ENCODE measurements at places on chromosomes 1 and 21. TPM values are rescaled to one million over a fixed set of nuclear protein-coding genes. Genes with fewer than 3 reads are reported as not detected.

DNA sequence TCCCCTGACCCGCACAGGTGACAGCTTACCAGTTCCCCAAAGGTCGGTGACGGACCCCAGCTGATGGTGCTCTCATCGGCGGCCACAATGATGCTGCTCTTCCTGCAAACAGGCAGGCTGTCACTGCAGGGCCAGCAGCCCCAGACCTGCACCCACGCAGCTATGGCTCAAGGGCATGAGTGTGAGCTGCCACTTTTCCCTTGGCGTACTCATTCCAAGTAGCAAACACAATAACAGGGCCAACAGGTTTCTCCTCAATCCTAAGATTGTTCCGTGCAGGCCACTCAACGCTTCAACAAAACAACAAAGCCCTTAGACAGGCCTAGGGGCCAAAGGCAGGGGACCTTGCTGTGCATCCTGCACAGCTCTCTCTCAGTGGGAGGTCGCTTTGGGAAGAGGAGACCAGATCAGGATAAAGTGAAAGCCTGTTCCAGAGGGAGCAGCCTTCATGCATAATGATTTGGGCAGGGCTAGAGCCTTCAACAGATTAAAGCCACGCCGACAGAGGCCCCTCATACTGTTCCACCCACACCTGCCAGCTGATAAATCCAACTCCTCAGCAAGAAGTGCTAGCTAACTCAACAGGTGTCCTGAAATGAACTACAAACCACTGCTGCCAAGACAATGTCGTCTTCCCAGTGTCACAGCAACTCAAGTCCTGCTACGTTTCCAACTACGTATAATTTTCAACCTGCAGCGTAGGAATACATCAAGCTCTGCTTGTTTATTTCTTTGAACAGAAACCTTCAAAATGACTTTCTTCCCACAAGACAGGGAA lies 27.2 kb downstream of the RCC2 start:
- no peak for DNase-seq
- no peaks in the 10 kb centered on the region for H3K4me1 ChIP-seq
- 0 out of 2 replicates have a peak overlapping the region, but pooled peaks have one; percentile 5 for H3K27ac ChIP-seq
- peaks cover 52% of the 10 kb centered on the region for H3K36me3 ChIP-seq
- peaks cover 1% of the 10 kb centered on the region for H3K27me3 ChIP-seq

DNA sequence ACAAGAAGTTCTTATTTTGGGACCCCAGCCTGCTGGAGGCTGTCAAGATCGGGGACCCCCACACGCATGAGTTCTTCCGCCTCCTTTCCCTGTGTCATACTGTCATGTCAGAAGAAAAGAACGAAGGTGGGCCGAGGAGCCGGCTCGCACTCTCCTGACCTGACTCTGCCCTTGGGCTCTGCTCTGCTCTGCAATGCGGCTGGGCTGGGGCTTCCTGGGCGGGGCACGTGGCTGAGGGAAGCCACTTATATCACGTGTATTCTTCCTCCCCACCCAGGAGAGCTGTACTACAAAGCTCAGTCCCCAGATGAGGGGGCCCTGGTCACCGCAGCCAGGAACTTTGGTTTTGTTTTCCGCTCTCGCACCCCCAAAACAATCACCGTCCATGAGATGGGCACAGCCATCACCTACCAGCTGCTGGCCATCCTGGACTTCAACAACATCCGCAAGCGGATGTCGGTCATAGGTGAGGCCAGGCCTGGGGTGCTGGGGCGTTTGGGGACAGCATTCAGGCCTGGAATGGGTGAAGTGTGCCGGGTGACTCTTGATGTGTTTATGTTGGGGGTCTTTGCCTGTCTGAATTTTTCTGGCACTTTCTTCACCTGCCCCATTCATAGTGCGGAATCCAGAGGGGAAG lies 17.6 kb downstream of the ATP8B2 start:
- no peak overlapping the region for H3K27ac ChIP-seq
- no peak for DNase-seq
- H3K27me3 ChIP-seq = peaks cover 8% of the 10 kb centered on the region
- H3K36me3 ChIP-seq = peaks cover 67% of the 10 kb centered on the region
- no peak overlapping the region for H3K4me3 ChIP-seq
- H3K4me1 ChIP-seq = no peaks in the 10 kb centered on the region

GRCh38 chr1:17630048-17630830 lies 90.7 kb downstream of the ARHGEF10L start:
- no peaks in the 10 kb centered on the region for H3K27me3 ChIP-seq
- no peak for DNase-seq
- H3K27ac ChIP-seq = peak overlapping the region; percentile 21
- H3K36me3 ChIP-seq = peaks cover 19% of the 10 kb centered on the region

GRCh38 chr1:19377812-19378718 lies 65.9 kb downstream of the SLC66A1 start:
- peaks cover 47% of the 10 kb centered on the region for H3K36me3 ChIP-seq
- 0 out of 2 replicates have a peak overlapping the region, but pooled peaks have one; percentile 18 for H3K27ac ChIP-seq
- H3K27me3 ChIP-seq = no peaks in the 10 kb centered on the region
- H3K4me3 ChIP-seq = no peak overlapping the region
- H3K4me1 ChIP-seq = peaks cover 3% of the 10 kb centered on the region

- peak; percentile 33 for DNase-seq
- H3K27ac ChIP-seq = no peak overlapping the region
- H3K4me1 ChIP-seq = no peaks in the 10 kb centered on the region
- H3K36me3 ChIP-seq = no peaks in the 10 kb centered on the region
- H3K4me3 ChIP-seq = no peak overlapping the region
Observed at GRCh38 chr1:203338335-203339036, 12.4 kb downstream of the FMOD start.

GRCh38 chr1:193264313-193265065 lies 78.1 kb upstream of the B3GALT2 start:
- peak; percentile 69 for DNase-seq
- no peaks in the 10 kb centered on the region for H3K27me3 ChIP-seq
- H3K4me3 ChIP-seq = no peak overlapping the region
- peak overlapping the region; percentile 10 for H3K27ac ChIP-seq

DNA sequence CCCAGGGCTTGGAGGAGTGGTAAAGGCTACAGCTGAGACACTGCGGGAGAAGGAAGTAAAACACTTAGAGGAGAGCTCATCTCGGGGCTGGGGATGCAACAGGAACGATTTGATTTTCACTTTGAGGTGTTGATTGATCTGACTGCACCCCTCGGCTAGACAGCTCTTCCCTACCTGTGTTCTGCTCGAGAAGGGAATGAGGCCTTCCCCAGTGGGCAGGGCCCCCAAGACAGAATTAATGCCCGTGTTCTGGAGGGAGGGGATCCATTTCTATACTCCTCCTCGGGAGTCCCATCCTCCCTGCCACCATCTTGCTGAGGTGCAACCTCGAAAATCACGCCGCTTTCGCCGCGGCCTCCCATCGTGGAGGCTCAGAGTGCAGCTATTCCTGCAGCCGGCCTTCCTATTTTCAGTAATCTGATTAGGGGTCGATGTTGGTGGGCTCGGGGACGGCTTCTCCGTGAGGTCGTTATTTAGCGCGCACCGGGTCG lies 2.4 kb downstream of the ATP2B4 start:
- H3K36me3 ChIP-seq = peaks cover 44% of the 10 kb centered on the region
- H3K4me3 ChIP-seq = peak overlapping the region; percentile 99
- H3K27me3 ChIP-seq = peaks cover 3% of the 10 kb centered on the region
- H3K27ac ChIP-seq = peak overlapping the region; percentile 93
- peaks cover 56% of the 10 kb centered on the region for H3K4me1 ChIP-seq

DNA sequence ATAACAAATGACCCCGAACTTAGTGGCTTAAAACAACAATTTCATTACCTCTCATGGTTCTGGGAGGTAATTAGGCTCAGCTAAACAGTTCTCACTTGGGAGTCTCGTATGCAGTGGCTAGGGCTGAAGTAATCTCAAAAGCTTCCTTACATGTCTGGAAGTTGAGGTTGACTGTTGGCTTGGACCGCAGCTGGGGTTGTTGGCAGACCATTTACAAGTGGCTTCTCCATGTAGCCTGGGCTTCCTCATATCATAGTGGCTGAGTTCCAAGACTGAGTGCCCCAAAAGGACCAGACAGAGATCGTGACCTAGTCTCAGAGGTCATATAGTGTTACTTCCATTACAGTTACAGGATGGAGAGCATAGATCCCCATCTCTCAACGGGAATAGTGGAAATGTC lies 2.4 kb upstream of the POGZ start:
- peaks cover 8% of the 10 kb centered on the region for H3K4me1 ChIP-seq
- peaks cover 5% of the 10 kb centered on the region for H3K36me3 ChIP-seq
- H3K4me3 ChIP-seq = no peak overlapping the region
- peaks cover 22% of the 10 kb centered on the region for H3K27me3 ChIP-seq
- DNase-seq = no peak

DNA sequence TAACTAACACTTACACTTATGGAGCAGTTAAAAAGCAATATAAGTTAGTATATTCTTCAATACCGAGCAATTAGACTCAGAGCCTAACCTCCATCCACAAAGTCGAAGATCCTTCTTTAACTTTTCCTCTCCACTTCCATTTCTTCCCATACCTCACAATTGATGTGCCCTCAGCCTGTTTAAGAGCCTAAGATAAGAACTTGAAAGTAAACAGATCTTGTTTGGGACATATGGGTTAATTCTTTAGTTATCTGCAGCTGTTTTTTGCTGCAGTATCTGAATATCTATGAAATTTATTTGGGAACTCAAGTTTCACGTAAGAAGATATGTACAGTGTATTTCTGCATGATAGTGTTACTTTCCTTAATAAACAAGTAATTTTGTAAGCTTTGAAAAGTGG lies 51.5 kb downstream of the MIGA1 start:
- H3K27me3 ChIP-seq = peaks cover 1% of the 10 kb centered on the region
- peaks cover 9% of the 10 kb centered on the region for H3K36me3 ChIP-seq
- H3K27ac ChIP-seq = peak overlapping the region; percentile 97
- H3K4me3 ChIP-seq = no peak overlapping the region
- no peak for DNase-seq

DNA sequence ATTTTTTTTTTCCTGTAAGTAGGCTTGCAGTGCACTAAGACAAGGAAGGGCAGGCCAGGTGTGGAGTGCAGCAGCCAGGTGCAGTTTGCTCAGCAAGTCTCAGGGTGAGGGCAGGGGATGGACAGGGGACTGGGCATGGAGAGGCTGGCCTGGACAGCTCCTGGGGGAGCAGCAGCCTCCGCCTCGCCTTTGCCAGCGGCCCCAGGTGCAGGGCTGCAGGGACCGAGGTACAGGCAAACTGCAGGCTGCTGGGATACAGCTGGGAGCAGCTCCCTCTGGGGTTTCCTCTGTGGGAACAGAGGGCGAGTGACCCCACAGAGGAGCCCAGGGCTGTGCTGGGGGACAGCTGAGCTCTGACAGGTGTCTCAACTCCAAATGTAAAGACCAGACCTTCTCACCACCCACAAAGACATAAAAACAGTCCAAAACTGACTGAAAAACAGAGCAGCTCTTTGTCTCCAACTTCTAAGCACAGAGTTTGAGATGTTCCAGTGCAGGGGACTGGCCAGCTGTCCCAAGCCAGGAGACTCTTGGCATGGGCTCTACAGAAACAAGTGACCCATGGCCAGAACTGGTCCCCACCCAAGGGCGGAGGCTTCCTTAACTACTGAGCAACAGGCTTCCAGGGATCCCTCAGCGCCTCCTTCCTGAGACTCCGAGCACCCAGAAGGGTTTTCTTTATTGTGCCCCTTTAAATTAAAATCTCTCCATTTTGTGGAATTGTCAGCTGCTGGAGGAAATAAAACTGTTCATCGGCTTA lies 27.7 kb upstream of the AJAP1 start:
- no peaks in the 10 kb centered on the region for H3K27me3 ChIP-seq
- H3K36me3 ChIP-seq = no peaks in the 10 kb centered on the region
- no peak overlapping the region for H3K4me3 ChIP-seq
- no peaks in the 10 kb centered on the region for H3K4me1 ChIP-seq
- no peak overlapping the region for H3K27ac ChIP-seq
- DNase-seq = no peak

- no peaks in the 10 kb centered on the region for H3K36me3 ChIP-seq
- H3K4me1 ChIP-seq = no peaks in the 10 kb centered on the region
- H3K27me3 ChIP-seq = peaks cover 12% of the 10 kb centered on the region
- no peak for DNase-seq
Observed at GRCh38 chr1:244751271-244751895, 84.1 kb upstream of the COX20 start.

DNA sequence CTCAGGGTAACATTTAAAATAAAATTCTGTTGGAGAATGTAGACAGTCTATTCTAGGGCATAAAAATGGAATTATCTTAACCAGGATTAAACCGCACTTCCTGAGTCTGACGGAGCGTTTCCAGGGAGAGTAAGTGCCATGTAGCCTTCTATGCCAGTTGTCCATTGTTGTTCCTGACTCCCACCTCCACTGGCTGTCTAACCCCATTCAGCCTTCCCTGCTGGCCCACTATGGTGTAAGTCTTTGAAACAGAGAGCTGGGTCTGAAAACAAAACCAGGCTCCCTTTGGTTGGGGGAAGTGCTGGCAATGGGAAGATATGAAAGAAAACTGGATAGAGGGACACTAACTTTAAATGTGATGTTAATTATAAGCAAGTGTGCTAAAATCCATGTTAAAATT lies 71.2 kb upstream of the CNN3 start:
- H3K36me3 ChIP-seq = no peaks in the 10 kb centered on the region
- DNase-seq = no peak
- no peak overlapping the region for H3K27ac ChIP-seq
- H3K4me1 ChIP-seq = peaks cover 42% of the 10 kb centered on the region

GRCh38 chr1:234570329-234571120 lies 39.5 kb downstream of the IRF2BP2 start:
- no peak for DNase-seq
- H3K4me3 ChIP-seq = no peak overlapping the region
- peaks cover 4% of the 10 kb centered on the region for H3K27me3 ChIP-seq
- 0 out of 2 replicates have a peak, but pooled peaks cover 4% of the 10 kb centered on the region for H3K36me3 ChIP-seq
- no peak overlapping the region for H3K27ac ChIP-seq

DNA sequence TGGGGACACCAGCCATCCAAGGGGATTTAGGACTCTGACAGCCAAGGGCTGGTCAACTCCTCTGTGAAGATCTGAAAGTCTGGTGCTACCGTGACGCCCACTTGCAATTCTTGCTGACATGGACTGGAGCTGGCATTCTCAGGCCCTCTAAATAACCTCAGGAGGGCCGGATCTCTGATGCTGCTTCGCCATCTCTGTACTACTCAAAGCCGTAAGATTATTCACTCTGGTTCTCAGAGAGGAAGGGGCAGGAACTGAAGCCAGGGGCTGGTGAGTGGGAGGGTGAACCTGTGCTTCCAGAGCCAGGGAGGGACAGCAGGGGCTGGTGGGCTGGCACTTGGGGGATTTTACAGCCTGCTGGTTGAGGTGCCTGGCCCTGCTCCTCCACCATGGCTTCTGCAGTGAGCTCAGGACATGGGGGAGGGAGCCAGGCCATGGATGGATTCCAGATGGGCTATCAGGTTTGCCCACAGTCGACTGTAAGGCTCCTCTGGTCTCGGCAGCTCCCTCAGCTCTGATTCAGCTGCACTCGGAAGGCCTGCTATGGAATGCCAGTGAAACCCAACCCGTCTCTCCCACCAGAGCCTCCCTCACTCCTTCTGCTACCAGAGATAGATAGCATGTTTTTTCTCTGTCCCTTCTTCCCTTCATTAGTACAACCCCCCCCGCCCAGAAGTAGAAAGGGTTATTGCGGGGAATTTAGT lies 84.5 kb downstream of the PLXNA2 start:
- no peaks in the 10 kb centered on the region for H3K27me3 ChIP-seq
- H3K4me1 ChIP-seq = peaks cover 55% of the 10 kb centered on the region
- peak overlapping the region; percentile 72 for H3K27ac ChIP-seq

The ZNF683 gene
- total RNA-seq = not detected

The LENEP gene
- total RNA-seq = not detected

The ZNF593OS gene
- not detected for total RNA-seq

The SH2D1B gene
- not detected for total RNA-seq

The C1orf185 gene
- total RNA-seq = not detected

The JMJD4 gene
- total RNA-seq = 24.5 TPM

All from HFFc6 (cell line).